ENCODE measurements at places on chromosomes 3 and 15.

- no peak for DNase-seq
Observed at GRCh38 chr3:123986427-123986826, 5.5 kb downstream of the ROPN1 start.

- no peak for DNase-seq
Observed at GRCh38 chr3:99505646-99506269, 132.6 kb upstream of the COL8A1 start.

- DNase-seq = peak; percentile 45
Observed at GRCh38 chr3:48429960-48430707, at the start of gene PLXNB1. TSS of gene PLXNB1 (minus strand) at chr3:48430086. CDS start at chr3:48424611, 5,475 bp downstream.

DNA sequence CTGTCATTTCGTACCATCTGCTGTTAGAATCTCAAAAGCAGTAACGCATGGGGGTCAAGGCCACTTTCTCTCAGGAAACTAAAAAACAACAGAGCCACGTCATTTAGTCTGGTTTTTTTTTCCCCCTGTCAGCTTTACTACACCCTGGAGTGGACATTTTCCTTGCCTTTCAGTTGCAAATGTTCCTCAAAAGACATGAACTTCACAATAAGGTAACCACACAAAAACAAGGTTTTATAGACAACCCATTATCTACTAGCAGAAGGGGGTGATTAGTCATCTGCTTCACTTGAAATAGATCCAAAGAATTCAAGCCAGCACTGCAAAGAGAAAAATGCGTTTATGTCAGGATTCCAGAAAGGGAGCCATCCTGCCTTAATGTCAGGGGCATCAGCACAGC, 171.8 kb upstream of the CDIN1 start:
- DNase-seq = no peak

- DNase-seq = no peak
Observed at GRCh38 chr15:26804063-26804804, 31.4 kb upstream of the GABRB3 start.

DNA sequence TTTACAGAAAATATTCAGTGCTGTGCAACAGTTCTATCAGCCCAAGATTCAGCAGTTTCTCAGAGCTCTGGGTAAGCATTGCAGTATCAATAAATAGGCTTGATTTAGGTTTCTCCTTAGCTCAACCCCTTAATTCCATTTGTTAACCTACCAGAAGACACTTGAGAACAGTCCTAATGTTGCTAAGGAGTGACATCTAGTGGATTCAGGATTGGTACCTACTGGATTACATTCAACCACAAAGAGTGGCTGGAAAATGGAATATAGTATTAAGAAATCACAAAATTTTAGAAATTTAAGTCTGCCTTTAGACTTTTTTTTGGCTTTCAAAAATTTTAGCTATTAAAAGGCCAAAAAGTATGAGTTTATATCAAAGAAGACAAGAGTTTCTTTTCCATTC, 34.7 kb downstream of the POLG start:
- peak; percentile 26 for DNase-seq

DNA sequence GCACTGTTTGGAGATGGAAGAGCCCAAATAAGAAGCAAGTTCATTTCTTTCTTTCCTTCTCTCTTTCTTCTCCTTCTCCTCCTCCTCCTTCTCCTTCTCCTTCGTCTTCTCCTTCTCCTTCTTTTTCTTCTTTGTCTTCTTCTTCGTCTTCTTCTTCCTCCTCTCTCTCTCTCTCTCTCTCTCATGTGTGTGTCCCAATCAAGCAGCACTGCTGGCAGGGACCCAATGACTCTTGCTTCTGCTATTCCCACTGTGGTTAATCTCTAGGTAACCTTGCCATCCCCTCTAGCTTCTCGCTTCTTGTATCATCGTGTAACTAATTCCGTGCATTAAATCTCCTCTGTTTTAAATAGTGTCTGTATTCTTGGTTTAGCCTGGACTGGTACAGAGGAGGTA, 26.1 kb upstream of the ZNF280D start:
- no peak for DNase-seq

GRCh38 chr3:48738926-48739616, 22.1 kb upstream of the IP6K2 start:
- DNase-seq = no peak

- DNase-seq = no peak
Observed at GRCh38 chr3:48244461-48244860, 3.6 kb downstream of the ZNF589 start.

GRCh38 chr15:30990036-30990435, 1.4 kb downstream of the MTMR10 start:
- DNase-seq = peak; percentile 45

Data from hematopoietic multipotent progenitor cell (in vitro differentiated cells).